ENCODE measurements at places on chromosomes 6 and 20. TPM values are rescaled to one million over a fixed set of nuclear protein-coding genes. Genes with fewer than 3 reads are reported as not detected.

GRCh38 chr6:143539734-143540133, 28.2 kb upstream of the FUCA2 start:
- no peak for DNase-seq

Gene CRYBG1
- 23.0 TPM for total RNA-seq

DNA sequence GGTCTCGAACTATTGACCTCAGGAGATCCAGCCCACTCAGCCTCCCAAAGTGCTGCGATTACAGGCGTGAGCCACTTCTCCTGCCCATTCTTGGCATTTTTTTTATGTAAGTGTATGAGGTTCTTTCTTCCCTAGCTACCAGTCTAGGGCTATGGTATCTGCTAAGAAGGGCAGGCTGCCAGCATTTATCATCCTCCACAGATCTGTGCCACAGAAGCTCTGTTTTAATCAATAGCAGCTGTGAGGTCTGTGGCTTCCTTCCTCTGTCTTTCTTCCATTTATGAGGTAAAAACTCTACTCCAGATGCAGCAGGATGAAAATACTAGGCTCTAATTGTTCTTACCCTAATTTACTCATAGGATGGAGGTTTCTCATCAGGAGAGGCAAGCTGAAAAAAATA, 1382.4 kb upstream of the ADGRB3 start:
- no peak for DNase-seq

GRCh38 chr20:58287638-58288037, 21.9 kb upstream of the RAB22A start:
- DNase-seq = no peak

Gene HDGFL1
- total RNA-seq = not detected

Gene NEDD9
- total RNA-seq = 11.0 TPM

- no peak for DNase-seq
These were observed 5.6 kb downstream of the ARID1B start for GRCh38 chr6:156782691-156783320.

DNA sequence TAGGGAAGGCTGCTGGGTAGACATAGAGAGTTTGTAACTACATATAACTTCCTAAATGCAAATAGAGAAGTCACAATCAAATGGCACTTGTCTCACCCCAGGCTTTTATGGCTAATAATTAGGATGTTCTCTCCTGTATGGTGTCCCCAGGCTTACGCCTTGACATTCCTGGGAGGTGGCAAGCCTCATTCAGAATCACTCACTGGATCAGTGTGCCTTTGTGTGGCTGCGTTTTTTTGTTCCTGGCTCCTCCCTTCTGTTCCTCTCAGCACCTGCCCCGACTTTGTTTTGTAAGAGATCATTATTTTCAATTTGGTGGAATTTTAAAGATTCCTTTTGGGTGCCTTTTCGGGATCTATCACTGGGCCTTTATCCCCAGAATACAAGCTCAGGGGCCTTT, 5.7 kb downstream of the LAMP5 start:
- DNase-seq = no peak

GRCh38 chr20:57470212-57470522, 54.8 kb downstream of the CTCFL start:
- no peak for DNase-seq

DNA sequence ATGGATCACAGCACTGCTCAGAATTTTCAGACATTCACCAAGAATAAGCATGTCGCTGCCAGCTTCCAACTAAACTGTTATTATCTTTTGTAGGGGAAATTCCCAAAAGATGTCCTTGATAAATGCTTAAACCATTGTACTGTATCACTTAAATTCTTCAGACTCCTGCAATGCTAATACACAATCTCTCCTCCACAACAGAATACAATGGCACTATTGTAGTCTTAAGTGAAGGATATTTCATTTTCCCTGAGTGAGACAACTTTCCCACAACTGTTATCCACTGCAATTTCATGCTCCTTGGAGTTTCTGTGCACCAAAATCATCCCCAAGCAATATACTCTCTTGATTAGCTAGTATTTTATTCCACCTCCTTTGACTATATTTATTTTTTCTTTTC, 189.7 kb downstream of the COL9A1 start:
- no peak for DNase-seq

DNA sequence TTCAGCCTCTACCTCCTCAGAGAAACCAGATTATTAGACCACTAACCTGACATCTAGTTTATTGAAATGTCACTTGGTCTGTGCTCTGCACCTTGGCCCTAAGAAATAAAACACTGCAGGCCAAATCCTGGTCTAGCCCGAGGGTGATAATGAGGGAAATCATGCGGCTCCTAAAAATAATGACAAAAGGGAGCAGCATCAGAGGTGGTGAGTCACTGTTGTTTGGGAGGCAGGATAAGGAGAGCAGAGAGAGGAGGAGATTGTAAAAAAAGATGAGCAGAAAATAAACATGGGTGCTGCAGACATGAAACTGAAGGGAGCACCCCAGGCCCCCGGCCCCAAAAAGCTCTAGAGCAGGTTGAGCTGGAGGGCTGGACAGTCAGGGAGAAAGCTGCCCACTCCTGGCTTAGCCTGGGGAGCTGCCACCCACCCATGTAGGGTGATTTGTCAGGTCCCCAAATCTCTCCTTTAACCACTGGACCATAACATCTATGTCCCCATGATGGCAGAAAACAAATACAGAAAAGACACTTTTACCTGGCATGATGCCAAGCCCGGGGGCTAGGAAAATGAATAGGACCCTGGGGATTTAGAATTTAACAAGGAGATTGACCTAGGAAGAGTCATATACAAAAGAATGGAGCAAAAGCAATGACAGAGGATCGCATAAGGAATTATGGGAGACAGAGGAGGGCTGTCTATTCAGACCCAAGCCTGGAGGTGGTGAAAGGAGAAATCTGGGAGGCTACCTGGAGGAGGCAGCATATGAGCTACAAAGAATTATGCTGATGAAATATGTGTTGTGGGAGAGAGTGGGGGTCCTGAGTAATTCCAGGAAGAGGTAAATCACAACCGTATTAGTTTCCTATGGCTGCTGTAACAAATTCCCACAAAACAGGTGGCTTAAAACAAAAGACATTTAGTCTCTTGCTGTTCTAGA, 103.7 kb downstream of the SNAP25 start:
- no peak for DNase-seq

DNA sequence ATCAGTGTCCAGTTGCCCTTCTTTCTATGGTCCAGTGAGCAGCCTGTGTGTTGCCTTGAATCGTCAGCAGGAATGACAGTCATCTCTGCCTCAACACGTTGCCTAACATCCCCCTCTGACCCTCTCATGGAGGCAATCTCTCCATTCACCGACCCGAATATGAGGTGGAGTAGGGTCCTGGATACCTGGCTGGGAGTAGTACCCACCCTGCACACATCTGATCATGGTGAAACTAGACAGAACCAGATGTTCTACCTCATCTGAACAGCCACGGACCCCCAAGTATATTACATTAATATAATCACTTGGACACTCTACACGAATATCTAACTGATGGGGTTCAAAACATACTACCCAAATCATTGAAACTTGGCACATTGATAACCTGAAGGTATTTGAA, 77.0 kb upstream of the COL21A1 start:
- DNase-seq = no peak

Gene UBE2C
- 200 TPM for total RNA-seq

DNA sequence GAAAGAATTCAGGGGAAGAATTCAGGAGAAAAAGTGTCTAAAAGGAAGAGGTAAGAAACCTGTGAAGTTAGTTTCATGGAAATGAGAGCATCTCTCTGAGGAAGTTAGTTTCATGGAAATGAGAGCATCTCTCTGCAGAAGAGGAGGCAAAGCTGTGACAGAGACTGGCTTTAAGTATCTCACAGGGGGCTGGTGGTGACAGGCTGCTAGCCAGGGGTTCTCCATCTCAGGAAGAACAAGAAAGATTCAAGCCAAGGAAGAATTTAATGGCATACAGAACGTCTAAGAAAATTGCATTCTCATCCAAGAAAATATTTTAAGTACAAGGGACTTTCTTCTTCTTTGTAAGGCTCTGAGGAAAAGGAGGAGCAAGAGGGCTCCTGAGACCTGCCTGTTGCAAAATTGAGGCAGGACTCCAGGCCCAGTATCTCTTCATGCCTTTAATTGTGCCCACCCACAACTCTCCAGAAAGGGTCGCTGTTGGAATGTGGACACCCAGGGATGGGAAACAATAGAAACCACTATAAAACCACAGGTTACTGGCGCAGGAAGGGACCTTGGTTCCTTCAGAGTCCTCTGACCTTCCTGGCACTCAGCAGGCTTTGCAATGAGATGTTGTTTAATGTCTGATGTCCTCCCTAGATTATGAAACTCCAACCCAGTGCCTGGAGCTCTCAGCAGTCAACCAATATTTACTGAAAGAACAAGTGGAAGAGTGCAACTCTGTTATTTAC, 136.8 kb downstream of the FNDC1 start:
- DNase-seq = no peak

Gene HTR1B
- total RNA-seq = not detected

DNA sequence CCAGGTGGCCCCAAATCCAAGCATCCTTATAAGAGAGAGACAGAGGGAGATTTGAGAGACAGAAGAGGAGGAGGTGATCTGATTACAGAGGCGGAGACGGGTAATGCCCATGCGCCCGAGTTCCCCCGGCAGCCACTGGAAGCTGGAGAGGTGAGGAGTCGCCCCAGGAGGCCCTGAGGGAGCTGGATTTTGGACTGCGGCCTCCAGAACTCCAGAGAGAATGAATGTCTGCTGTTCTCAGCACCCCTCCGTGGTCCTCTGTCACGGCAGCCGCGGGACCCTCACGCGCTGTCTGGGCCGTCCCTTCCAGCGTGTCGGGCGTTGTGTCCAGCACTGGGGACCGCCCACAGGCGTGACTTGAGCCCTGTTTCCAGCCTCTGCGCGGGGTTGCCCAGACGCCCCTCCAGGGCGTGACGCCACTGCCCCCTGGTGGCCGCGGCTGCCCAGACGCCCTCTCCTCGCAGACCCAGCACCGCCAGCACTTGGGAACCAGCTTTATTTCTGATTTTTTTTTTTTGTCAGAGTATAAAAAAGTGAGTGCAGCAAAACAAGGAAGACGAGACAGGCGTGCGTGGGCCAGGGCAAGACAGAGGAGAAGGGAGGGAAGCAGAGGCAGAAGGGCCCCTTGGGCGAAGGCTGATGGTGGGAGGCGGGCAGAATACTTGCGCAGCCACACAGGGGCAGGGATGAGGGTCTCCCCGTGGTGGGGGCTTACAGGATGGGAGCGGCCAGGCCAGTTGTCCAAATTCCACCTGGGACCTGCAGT, 4.1 kb upstream of the ZNF512B start:
- peak; percentile 80 for DNase-seq

DNA sequence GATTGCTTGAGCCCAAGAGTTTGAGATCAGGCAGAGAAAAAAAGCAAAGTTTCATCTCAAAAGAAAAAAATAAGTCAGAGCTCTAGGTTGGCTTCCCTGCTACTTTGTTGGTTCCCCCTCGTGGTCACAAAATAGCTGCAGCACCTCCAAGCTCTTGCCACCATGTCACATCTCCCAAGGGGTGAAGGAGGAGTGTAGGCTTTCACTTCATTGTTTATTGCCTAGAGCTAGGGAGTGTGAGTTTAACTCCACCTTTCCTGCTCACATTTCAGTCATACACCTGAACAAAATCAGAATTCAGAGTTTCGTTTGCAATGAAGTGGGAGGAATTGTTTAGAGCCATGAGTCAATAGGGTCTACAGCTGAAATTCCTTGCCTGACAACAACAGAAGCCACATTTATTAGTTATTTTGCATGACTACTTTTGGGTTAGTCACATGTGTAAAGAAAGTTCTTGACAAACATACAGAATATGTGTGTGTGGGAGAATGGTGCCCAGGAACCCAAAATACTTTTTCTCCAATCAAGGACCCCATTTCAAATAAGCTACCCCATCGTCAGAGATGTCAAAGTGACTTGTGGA, 56.2 kb upstream of the UFL1 start:
- DNase-seq = peak; percentile 8

Data from activated naive CD4-positive, alpha-beta T cell treated with anti-CD3 and anti-CD28 coated beads, Interleukin-2, amount 50 U/mL, for 72 hours (primary cell).